ENCODE measurements at places on chromosomes 7 and 10.

- no peak for DNase-seq
Measured at GRCh38 chr7:45036317-45036716, 36.3 kb downstream of the CCM2 start.

GRCh38 chr10:113643183-113643582 lies 20.7 kb downstream of the NRAP start:
- DNase-seq = no peak

GRCh38 chr10:88442716-88443115 lies 140.4 kb downstream of the RNLS start:
- DNase-seq = no peak

DNA sequence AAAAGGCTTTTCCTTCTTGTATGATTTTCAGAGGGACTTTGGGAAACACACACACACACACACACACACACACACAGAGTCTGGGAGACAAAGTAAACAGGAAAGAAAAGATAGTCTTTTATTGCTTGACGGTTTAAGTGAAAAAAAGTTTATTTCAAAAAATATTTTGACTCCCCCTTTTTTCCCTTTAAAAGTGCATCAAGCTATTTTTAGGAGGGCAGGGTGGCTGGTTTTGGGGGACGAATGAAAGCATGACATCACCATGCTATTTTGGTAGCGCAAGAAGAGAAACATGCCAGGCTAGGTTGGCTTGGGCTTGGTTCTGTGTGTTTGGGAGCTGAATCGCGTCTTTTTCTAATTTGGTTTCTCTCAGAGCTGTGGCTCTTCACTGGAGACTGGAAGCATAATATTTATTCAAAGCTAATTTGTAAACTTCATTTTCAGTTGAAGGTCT lies 129.2 kb downstream of the BAMBI start:
- DNase-seq = no peak

GRCh38 chr7:116999311-116999710 lies 46.0 kb downstream of the ST7 start:
- no peak for DNase-seq

DNA sequence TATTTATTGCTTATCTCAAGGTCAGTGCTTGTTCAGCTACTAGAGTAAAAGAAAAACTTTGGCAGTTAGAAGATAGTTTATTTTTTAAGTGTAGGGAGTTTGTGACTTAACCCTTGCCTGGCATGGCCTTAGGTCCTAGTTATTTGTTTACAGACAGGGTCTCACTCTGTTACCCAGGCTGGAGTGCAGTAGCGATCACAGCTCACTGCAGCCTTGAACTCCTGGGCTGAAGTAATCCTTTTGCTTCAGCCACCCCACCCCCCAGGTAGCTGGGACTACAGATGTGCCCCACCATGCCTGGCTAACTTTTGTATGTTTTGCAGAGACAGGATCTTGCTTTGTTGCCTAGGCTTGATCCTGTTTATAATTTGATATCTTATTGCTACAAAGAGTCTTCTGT lies 4.2 kb downstream of the ANLN start:
- no peak for DNase-seq

DNA sequence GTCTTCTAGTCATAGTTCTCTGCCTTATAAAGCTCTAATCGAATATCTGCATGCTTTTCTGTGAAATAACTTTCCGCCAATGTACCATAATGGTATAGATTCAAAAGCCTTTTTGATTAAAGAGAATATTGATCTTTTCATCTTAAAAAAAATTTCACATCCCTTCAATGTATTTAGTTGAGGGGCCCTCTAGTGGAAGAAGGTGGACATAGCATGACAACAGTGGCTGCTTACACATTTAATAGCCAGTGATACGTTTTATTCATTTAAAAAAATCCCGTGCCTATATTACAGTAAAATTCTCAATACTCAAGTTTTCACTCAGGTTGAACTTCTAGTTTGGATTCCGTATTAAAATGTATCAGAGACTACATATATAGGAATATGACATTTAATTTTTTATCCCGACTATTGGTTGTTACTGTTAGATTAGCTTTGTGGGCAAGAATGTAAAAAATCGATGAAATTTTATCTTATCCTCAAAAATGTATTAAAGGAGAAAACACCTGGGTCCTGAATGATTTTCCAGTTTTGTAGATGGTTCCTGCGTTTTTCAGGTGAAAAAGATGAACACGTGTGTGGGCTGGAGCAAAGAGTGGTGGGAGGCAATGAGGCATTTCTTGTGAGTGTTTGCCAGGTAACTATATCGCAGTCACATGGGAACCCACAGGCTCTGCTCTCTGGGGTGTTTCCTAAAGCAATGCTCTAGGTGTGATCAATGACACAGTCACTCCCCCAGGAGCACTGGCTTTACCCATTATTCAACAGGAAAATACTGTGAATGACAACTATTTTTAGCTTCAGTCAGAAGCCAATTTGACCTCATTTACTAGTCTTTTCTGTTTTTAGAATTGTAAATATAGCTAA lies 24.1 kb upstream of the PNLIP start:
- no peak for DNase-seq

- no peak for DNase-seq
Measured at GRCh38 chr7:24864214-24864817, 107.1 kb upstream of the GSDME start.

- no peak for DNase-seq
Measured at GRCh38 chr10:130954326-130954905, 357.1 kb downstream of the TCERG1L start.

GRCh38 chr10:72056113-72056512 lies 32.2 kb downstream of the SPOCK2 start:
- no peak for DNase-seq

- no peak for DNase-seq
Measured at GRCh38 chr10:14409856-14410458, 79.2 kb upstream of the FRMD4A start.

DNA sequence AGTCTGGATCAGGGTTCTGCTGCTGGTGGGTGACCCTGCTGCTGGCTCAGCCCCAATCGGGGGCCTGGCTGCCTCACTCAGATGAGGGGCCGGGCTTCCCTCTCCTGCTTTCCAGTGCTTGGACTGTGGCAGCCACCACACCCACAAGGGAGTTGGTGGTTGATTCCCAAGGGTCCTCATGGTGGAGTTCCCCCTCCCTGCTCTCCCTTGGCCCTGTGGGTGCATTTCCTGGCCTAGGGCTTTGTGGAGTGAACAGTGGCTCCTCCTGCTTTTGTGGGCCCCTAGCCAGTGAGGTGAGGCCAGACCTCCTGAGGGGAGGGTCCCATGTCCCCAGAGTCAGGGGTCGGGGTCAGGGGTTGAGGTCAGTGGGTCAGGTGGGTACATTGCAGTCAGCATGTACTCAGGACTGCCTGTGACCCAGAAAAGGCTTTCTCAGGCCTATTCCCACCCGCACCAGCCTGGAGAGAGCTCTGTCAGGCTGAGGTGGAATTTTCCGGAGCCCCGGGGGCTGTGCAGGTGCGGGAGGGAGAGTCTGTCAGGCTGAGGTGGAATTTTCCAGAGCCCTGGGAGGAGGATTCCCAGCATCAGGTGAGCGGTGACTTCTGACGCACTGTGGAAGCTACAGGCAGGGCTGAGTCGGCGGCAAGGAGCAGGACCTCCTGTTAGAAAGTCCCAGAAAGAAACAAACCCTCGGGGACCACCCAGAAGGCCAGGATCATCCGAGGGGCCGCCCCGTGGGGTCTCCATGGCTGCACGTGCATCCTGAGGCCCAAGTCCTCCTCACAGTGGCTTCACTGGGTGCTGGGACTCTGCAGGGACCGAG lies 94.4 kb upstream of the INSIG1 start:
- DNase-seq = peak; percentile 46

DNA sequence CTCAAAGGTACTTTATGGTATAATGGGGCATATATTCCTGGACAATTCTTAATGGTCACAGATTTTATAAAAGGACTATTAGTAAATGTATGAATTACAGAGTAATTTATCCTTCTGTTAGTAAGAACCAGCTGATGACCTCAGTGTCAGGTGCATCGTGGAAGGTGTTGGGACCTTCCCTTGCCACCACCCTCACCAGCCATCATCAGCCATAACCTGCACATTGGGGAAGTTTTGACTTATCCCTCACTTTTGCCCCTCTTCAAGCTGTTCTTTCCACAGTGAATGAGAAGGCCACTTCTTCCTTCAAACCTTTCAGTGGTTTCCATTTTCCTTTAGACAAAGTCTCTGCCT lies 52.2 kb downstream of the FIGNL1 start:
- DNase-seq = no peak

GRCh38 chr10:79361726-79362397 lies 14.6 kb downstream of the PPIF start:
- no peak for DNase-seq

DNA sequence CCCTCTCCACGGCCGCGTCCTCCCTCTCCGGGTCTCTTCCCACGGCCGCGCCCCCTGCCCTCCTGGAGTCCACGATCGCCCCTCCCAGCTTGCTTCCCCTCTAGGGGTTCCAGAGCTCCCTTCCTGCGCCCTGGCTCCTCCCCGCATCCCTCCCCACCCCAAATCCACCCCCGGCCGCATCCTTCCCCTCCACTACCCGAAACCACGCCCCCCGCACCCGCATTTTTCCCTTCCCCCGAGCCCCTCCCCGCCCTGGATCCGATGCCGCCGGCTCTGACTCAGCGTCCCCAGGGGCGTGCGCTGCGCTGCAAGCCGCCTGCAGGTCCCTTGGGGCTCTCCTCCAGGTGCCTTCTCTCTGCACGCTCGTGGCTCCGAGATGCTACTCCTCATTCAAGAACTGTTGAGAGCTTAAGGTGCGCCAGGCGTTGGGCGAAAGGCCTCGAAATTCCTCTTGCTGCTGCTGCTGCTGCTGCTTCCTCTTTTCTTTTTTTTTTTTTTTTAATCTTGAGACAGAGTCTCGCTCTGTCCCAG lies 372 bp upstream of the TMEM130 start:
- DNase-seq = peak; percentile 69

DNA sequence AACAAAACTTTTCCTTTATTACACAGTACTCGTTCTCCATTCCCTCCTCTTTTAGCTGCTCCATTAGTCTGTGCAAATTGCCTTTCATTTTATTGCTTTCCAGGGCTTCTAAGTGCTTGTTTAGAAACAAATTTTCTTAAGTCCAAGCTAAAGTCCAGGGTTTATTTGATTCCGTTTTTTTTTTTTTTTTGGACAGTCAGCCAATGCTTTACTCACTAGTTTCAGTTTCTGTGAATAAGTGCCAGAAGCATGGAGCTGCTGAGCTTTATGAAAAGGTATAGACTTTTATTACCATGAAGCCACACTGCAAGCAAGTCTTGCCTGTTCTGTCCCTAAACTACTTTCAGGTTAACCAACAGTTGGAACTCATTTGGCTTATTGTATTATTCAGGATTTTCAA lies 455.0 kb downstream of the GFRA1 start:
- no peak for DNase-seq

GRCh38 chr7:102117743-102118142 lies 168.9 kb upstream of the SH2B2 start:
- DNase-seq = no peak
